SK-N-SH (cell line): ENCODE measurements at places on chromosomes 1 and 21. TPM values are rescaled to one million over a fixed set of nuclear protein-coding genes. Genes with fewer than 3 reads are reported as not detected.

The TFAP2E gene
- polyA plus RNA-seq = 0.59 and 0.68 TPM in 2 replicates

The USH2A gene
- polyA plus RNA-seq = under 0.01 TPM in 1 of 2 replicates, not detected in the other

The UTS2 gene
- 0.13 TPM in 1 of 2 replicates, not detected in the other for polyA plus RNA-seq

The HPDL gene
- polyA plus RNA-seq = 0.19 and 0.25 TPM in 2 replicates

The FCRL4 gene
- polyA plus RNA-seq = not detected in 2 replicates

The WDR4 gene
- 21.8 and 26.5 TPM in 2 replicates for polyA plus RNA-seq

DNA sequence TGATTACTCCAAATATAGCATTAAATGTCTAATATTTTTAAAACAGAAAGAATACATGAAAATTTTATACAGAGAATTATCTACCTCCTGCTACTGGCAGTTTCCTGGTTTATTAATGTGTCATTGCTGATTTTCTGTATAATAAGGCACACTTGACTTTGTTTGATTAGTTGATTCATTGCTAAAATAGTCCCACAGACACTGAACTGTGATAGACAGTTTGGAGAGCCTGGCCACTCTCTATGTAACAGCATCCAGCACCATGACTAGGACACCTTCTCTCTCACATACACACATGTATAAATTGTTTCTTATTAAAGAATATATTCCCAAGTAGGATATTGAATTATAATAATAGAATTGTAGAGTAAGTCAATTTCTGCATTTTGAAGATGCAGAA is 368.5 kb upstream of the SNX7 start:
- no peak overlapping the region for H3K4me3 ChIP-seq
- H3K36me3 ChIP-seq = no peaks in the 10 kb centered on the region
- no peak overlapping the region for H3K27ac ChIP-seq
- no peaks in the 10 kb centered on the region; the same call in 1 of the 2 replicates for H3K4me1 ChIP-seq

- no peak overlapping the region for H3K27ac ChIP-seq
- no peak overlapping the region for H3K4me3 ChIP-seq
- no peak for DNase-seq
- peaks cover 12% of the 10 kb centered on the region; the same call in 1 of the 2 replicates for H3K4me1 ChIP-seq
- H3K36me3 ChIP-seq = no peaks in the 10 kb centered on the region
- H3K27me3 ChIP-seq = no peaks in the 10 kb centered on the region
These were observed 15.7 kb downstream of the PEX14 start for GRCh38 chr1:10490286-10490970.

GRCh38 chr1:178500936-178501554 is 4.3 kb upstream of the CLEC20A start:
- H3K4me3 ChIP-seq = no peak overlapping the region
- H3K27ac ChIP-seq = no peak overlapping the region
- H3K4me1 ChIP-seq = no peaks in the 10 kb centered on the region

DNA sequence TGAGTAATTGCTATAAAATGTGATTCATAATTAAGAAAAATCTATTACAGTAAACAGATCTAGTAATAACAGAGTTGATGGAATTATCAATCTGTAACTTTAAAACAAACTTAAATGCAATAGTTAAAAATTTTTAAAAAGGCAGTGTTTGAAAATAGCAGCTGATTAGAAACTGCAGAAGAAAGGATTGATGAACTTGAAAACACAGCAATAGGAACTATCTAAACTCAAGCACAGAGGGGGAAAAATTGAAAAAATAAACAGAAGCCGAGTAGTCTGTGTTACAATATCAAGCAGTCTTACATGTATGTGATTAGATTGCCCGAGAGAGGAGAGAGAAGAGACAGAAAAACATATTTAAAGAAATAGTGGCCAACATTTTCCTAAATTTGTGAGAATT is 569.0 kb upstream of the B3GALT2 start:
- no peak for DNase-seq
- no peak overlapping the region for H3K4me3 ChIP-seq
- no peak overlapping the region for H3K27ac ChIP-seq
- H3K27me3 ChIP-seq = no peaks in the 10 kb centered on the region
- H3K4me1 ChIP-seq = no peaks in the 10 kb centered on the region

GRCh38 chr1:35592991-35593769 is 20.1 kb downstream of the TFAP2E start:
- H3K27ac ChIP-seq = no peak overlapping the region
- no peak for DNase-seq
- no peaks in the 10 kb centered on the region for H3K27me3 ChIP-seq
- H3K4me1 ChIP-seq = no peaks in the 10 kb centered on the region; the same call in 1 of the 2 replicates
- H3K36me3 ChIP-seq = no peaks in the 10 kb centered on the region

- no peaks in the 10 kb centered on the region for H3K4me1 ChIP-seq
- H3K36me3 ChIP-seq = no peaks in the 10 kb centered on the region
- no peak for DNase-seq
- H3K4me3 ChIP-seq = no peak overlapping the region
These were observed 32.9 kb upstream of the B3GALT5 start for GRCh38 chr21:39579734-39580332.

GRCh38 chr1:3599286-3599811 is 12.0 kb downstream of the MEGF6 start:
- no peaks in the 10 kb centered on the region for H3K4me1 ChIP-seq
- no peaks in the 10 kb centered on the region for H3K27me3 ChIP-seq
- no peak overlapping the region for H3K4me3 ChIP-seq
- H3K36me3 ChIP-seq = no peaks in the 10 kb centered on the region
- peak; percentile 75 for DNase-seq
- H3K27ac ChIP-seq = peak overlapping the region; percentile 74

GRCh38 chr1:9373619-9374018 is 80.9 kb downstream of the SPSB1 start:
- no peak for DNase-seq
- H3K4me3 ChIP-seq = no peak overlapping the region
- H3K36me3 ChIP-seq = no peaks in the 10 kb centered on the region
- no peaks in the 10 kb centered on the region for H3K27me3 ChIP-seq

DNA sequence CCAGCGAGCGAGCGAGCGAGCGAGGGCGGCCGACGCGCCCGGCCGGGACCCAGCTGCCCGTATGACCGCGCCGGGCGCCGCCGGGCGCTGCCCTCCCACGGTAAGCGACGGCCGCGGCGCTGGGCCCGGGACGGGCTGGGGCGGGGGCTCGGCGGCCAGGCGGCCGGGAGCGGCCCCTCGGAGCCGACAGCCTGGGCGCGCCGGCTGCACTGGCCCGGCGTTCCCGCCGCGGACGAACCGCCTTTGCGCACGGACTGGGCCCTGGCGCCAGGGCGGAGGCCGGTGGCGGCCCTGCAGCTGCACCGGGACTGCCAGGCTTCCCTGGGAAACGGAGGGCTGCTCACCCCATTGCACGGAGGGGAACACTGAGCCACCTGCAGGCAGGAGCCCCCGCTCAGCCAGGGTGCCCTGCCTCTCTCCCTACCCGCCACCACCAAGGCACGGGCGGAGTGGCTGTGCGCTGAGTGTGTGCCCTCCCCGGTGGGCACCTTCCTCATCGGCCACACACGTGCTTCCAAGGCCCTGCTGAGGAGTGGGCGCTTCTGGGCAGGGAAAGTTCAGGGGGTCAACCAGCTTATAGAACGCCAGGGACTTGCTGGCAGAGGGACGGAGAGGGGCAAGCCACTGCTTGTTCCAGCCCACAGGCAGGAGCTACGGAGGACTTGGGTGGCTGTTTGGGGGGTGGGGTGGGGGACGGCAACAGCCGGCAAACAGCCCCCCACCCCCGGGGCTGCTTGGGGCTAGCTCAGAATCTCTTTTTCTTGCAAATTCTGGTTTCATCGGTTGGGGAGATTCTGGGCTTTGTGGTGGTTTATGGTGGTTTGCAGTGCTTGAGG is 532 bp downstream of the CSF1 start:
- no peaks in the 10 kb centered on the region for H3K27me3 ChIP-seq
- peak overlapping the region; percentile 28; the same call in 1 of the 2 replicates for H3K27ac ChIP-seq
- peaks cover 8% of the 10 kb centered on the region; the same call in 1 of the 2 replicates for H3K4me1 ChIP-seq
- DNase-seq = no peak
- no peaks in the 10 kb centered on the region for H3K36me3 ChIP-seq
- H3K4me3 ChIP-seq = peak overlapping the region; percentile 91

- H3K4me3 ChIP-seq = no peak overlapping the region
- peaks cover 2% of the 10 kb centered on the region for H3K4me1 ChIP-seq
- peak overlapping the region; percentile 27; the same call in 1 of the 2 replicates for H3K27ac ChIP-seq
These were observed 567.6 kb downstream of the MRPL39 start for GRCh38 chr21:25039461-25040380.

DNA sequence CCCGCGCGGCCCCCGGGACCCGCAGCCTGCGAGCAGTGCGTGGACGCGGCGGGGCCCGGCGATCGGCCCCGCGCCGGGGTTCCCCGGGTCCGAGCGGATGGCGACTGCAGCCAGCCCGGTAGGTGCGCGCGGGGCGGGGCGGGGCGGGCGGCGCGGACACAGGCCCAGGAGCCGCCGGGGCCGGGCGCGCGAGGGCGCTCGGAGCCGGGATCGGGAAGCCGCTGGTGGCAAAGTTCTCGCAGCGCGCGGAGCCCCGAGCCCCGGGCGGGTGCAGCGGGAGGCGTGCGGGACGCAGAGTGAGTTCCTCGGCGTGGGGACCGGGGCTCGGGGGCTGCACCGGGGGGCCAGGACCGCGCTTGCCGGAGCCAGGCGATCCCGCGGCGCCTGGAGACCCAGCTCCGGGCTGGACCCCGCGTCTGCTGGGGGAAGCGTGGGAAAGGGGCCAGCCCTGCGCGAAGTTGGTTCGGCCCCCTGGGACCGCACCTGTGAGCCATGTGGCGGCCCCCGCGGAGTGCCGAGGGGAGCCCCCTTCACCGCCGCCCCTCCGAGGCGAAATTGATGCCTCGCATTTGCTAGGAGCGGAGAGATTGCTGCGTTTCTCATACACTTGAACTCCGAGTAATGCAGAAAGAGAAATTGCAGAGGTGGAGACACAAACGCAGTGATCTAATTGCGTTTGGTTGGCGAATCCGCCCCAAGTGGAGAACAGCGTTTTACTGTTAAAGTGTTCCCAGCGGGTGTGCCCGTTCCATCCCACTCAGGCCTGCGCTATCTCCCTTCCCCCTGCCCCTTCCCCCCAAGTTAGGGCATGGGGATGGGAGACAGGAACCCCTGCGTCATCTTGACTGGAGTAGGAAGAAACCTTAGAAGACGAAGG is 228.9 kb upstream of the TMEM51 start:
- DNase-seq = peak; percentile 90
- peak overlapping the region; percentile 88 for H3K4me3 ChIP-seq
- no peaks in the 10 kb centered on the region for H3K36me3 ChIP-seq

- H3K27ac ChIP-seq = no peak overlapping the region
- no peak overlapping the region for H3K4me3 ChIP-seq
- H3K36me3 ChIP-seq = no peaks in the 10 kb centered on the region
- no peaks in the 10 kb centered on the region for H3K27me3 ChIP-seq
- H3K4me1 ChIP-seq = no peaks in the 10 kb centered on the region
- no peak for DNase-seq
These were observed 54.3 kb upstream of the GALNT2 start for GRCh38 chr1:230012741-230013140.

DNA sequence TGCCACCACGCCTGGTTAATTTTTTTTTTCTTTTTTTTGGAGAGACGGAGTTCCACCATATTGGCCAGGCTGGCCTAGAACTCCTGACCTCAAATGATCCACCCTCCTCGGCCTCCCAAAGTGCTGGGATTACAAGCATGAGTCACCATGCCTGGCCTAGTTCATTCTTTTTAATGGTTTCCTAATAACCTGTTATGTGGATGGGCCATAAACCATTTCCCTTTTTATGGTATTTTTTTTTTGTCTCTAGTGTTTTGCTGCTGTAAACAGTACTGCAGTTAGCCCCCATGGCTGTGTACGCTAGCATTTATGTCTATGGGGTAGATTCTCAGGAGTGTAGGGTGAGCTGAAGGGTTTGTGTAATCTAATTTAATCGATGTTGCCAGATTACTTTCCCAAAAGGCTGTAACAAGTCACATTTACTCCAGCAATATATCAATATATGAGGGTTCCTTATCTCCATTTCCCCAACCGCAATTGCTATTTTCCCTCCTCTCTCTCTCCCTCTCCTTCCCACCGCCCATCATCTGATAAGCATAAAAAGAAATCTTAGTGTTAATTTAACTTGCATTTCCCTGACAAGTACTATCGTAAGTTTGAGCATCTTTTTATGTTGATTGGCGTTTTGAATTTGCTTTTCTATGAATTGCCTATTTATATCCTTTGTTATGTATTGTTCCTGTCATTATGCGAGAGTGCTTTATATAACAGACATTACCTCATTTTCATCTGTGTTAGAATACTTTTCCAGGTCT is 28.7 kb downstream of the RCSD1 start:
- DNase-seq = no peak
- H3K4me1 ChIP-seq = peaks cover 24% of the 10 kb centered on the region
- H3K4me3 ChIP-seq = no peak overlapping the region
- H3K27me3 ChIP-seq = no peaks in the 10 kb centered on the region
- H3K27ac ChIP-seq = no peak overlapping the region

DNA sequence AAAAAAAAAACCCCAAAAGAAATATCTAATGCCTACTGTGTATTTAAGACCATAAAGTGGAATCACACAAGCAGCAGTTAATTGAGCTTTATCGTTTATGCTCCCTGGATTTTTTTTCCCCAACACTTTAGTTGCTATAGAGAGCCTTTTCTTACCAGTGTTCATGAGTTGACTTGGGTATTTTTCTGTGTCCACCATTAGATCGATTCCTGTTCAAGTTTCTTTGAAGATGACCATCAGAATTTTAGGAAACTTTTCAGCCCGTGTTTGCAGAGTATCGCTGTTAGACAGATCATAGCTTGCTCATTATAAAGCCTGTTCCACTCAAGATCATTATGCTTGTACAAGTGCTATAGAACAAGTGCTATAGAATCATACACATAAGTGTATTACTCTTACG is 1.5 kb downstream of the RALGPS2 start:
- H3K36me3 ChIP-seq = no peaks in the 10 kb centered on the region
- peak overlapping the region; percentile 68; the same call in 1 of the 2 replicates for H3K27ac ChIP-seq
- H3K4me1 ChIP-seq = peaks cover 13% of the 10 kb centered on the region
- peak overlapping the region; percentile 96 for H3K4me3 ChIP-seq
- no peak for DNase-seq

DNA sequence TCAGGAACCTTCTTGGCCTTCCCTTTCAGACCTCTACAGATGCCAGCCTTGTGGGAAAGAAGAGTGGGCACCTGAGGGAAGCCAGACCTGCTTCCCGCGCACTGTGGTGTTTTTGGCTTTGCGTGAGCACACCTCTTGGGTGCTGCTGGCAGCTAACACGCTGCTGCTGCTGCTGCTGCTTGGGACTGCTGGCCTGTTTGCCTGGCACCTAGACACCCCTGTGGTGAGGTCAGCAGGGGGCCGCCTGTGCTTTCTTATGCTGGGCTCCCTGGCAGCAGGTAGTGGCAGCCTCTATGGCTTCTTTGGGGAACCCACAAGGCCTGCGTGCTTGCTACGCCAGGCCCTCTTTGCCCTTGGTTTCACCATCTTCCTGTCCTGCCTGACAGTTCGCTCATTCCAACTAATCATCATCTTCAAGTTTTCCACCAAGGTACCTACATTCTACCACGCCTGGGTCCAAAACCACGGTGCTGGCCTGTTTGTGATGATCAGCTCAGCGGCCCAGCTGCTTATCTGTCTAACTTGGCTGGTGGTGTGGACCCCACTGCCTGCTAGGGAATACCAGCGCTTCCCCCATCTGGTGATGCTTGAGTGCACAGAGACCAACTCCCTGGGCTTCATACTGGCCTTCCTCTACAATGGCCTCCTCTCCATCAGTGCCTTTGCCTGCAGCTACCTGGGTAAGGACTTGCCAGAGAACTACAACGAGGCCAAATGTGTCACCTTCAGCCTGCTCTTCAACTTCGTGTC is 995 bp upstream of the ZBTB48 start:
- peak; percentile 43 for DNase-seq
- H3K27ac ChIP-seq = peak overlapping the region; percentile 88
- H3K4me3 ChIP-seq = peak overlapping the region; percentile 84
- H3K4me1 ChIP-seq = peaks cover 14% of the 10 kb centered on the region; the same call in 1 of the 2 replicates
- no peaks in the 10 kb centered on the region for H3K36me3 ChIP-seq
- H3K27me3 ChIP-seq = no peaks in the 10 kb centered on the region

GRCh38 chr21:32364796-32365195 is 28.0 kb downstream of the URB1 start:
- H3K4me1 ChIP-seq = no peaks in the 10 kb centered on the region
- no peak for DNase-seq
- peaks cover 77% of the 10 kb centered on the region for H3K36me3 ChIP-seq
- H3K27ac ChIP-seq = no peak overlapping the region

- no peak overlapping the region for H3K4me3 ChIP-seq
- no peak for DNase-seq
- H3K36me3 ChIP-seq = peaks cover 13% of the 10 kb centered on the region
These were observed 265.8 kb downstream of the DPYD start for GRCh38 chr1:97654876-97655585.
